ENCODE measurements at places on chromosomes 6 and 20.
A peak's percentile ranks its signal among the peaks of the same experiment; 100 is the strongest.

DNA sequence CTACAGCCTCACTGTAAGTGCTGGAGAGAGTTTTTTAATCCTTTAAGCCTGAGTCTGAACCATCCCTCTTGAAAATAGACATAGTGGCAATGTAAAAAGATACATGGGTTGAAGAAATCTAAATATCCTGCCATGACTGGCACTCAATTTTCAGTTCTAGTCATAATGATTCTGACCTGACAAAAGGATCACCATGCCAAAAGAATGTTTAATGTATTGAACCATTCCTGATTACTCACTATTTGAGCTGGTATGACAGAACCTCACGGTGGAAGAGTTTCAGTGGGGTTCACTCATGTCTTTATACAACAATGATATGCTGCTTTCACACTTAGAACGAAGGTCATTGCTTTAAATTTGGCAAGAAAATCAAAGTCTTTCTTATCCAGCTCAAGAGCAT, 93.4 kb downstream of the HIVEP2 start:
- no peak for DNase-seq

GRCh38 chr6:11346516-11346915, 114.0 kb upstream of the NEDD9 start:
- no peak for DNase-seq

GRCh38 chr20:1291191-1291741, 25.2 kb downstream of the SNPH start:
- DNase-seq, result no peak

- DNase-seq, result peak; percentile 11
Observed at GRCh38 chr6:25866011-25866410, 8.0 kb downstream of the SLC17A3 start.

DNA sequence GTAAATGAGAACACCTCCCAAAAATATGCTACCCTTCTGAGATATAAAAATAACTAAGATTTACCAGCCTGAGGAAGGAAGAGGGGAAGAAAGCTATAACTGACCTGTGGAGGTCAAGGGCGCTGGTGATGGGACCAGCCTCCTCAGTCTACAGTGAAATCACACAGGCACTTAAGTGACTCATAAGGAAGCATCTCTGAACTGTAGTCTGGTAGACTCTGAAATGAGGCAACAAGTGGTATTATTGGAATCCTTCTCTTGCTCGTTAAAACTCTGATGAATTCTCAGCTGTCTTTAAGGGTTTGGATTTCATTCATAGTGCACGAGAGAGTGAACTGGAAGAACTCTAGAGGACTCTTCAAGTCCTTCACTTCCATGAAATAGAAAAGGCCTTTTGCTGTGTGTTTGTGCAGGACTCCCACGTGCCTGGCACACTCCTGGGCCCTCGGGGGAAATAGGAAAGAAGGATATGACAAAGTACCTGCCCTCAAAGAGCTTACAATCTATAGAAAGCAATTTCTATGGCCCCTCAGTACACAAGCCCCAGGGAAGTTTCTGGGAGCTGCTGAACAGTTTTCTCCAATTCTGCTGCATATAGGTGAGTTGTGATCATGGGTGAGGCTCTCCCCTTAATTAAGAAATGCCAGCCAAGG, 231.8 kb upstream of the RREB1 start:
- DNase-seq, result no peak

DNA sequence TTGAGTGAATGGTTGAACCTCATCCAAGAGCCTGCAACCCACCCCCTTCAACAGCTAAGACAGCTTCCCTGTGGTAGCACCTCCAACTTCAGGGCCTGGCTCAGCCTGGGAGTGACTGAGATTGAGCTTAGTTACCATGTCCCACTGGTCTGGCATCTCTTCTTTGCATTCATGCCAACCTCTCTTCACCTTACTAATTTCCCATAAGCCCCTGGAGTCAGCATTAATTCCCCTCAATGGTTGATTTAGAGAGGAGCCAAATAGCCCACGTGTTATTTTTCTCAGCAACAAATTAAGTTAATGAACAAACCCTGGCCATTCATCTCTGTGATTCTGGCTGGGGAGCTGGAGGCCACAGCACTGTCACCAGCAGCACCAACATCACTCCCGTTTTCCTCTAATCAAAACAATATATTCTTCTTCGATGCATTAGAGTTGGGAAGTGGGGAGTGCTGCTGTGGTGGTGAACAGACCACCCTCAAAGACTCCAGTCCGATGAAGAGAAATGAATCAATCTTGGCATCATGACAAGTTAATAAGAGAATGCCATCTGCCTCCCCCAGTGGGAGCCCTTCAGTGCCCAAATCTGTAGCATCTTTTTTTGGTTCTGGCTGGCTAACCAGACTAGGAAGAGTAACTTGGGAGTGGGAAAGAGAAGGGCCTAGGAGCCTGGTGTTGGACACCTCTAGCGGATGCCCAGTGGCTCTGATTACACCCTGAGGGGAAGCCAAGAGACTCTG, 316.9 kb upstream of the RNF24 start:
- no peak for DNase-seq

DNA sequence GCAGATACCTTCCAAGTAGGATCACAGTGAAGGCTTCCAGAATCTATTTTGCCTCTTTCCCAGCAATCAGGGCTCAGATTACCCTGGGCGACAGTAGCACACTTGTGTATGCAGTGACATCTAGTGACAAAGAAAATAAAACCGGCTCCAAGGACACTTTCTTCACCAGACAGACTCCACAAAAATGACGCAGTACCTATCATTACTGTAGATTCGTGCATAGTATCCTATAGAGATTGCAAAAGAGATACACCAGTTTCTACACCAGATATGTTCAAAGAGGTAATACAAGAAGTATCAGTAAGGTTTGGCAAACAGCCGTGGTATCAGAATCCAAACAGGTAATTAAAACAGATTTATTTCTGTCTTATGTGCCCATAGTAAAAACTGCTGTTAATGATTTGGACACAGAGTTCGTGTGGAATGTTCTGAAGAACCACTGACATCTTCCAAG, 600.4 kb upstream of the JAG1 start:
- DNase-seq, result no peak

DNA sequence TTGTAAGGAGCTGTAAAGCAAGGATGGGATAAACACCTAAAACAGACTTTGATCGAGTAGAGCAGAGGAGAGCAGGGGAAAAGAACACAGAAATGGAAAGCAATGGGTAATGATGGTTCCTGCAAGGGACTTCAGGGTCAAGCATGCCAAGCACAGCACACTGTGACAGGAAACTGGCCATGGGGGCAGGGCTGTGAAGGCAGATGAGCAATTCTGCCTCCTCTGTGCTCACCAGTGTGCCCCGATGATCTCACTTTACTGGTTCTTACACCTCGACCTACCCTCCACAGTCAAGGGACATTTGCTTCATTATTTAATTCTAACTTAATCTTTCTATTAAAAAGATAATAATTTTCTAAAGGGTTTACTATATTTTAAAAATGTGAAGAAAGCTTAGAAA, 21.6 kb upstream of the MYB start:
- DNase-seq, result no peak

GRCh38 chr6:109877028-109878004, 100.8 kb upstream of the GPR6 start:
- DNase-seq, result no peak

DNA sequence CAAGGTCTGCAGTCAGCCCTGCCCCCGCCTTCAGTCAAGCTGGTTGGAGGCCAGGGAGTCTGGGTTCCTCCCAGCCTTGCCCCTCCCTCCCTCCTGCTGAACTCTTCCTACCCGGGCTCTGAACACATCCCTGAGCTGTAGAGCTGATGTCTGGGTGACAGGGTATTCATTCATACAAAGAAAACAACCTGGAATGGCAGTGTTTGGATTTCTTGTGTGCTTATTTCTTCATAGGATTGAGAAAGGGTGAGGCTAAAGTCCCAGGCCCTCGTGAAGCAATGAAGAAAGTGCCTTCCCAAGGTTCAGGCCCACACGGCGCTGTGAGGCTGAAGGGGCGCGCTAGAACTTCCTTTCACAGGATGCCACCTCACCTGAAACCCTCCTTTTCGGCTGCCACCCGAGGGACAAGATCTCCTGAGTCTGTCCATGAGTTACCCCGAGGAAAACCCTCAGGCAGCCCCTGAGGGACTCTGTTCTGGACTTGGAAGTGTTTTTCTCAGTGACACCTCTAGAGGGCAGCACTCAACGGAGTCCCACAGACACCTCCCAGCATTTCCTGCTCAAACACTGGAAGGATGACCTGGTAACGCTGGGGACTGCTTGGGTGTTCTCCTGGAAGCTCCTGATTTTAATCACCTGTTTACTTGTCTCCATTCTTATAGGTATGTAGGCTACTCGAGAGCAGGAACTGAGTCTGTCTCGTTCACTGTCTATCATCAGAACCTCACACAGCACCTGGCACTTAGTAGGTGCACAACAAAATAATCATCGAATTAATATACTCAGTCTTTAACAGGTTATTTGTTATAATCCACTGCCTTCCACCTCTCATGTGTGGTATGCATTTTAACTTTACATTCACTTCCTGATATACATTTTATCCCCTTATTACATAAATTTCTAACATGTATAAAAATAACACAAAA, 11.8 kb upstream of the GSTA1 start:
- DNase-seq, result no peak

DNA sequence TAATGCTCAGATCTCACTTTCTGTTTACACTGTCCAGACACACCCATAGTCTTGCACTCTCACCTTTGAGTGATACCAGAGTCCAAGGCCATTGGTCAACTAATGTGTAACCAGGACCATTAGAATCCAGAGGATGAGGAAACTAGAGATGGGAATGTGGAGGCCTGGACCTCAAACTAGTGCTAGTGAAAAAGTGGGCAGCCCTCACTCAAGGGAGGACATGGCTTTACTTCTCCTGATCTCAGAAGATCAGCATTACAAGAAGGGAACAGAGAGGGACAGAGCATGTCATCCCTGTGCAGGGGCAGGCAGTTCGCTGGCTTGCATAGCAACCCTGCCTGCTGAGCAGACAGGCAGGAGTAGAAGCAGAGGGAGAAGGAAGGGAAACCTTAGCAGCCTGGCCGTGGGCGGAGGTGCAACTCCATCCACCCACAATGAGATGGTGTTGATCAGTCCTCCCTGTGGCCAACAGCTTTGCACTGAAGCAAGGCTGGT, 22.6 kb upstream of the XRN2 start:
- DNase-seq, result no peak

DNA sequence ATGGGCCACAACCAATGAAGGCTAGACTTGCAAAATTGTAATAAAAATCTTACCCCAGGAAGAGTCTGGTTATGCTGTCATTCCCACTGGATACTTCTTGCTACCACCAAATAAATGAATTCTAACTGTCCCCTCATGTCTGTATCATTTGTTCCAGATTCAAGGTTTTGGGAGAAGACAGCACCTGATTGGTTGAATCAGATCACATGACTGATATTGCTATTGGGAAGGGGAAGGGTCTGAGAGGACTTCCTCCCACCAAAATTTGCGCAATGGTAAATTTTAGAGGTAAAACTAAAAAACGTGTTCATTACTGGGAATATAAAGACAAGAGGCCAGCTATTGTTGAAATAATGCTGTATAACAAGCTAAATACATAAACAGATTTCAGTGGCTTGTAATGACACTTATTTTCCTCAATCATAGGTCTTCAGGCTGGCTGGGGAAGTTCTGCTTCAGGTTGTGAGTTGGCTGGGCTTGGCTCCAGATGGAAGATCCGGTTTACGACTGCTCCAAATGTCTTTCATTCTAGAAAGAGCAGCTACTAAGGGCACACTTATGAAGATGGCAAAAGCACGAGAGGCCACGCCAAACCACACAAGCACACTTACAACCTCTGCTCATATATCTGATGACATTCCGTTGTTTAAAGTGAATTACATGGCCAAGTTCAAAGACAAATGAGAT, 27.1 kb upstream of the TASP1 start:
- DNase-seq, result no peak

GRCh38 chr6:58290177-58290576, 972.7 kb downstream of the PRIM2 start:
- DNase-seq, result no peak

GRCh38 chr6:76466286-76466685, 393.8 kb upstream of the IMPG1 start:
- DNase-seq, result no peak

GRCh38 chr6:99014061-99014460, 66.3 kb upstream of the FBXL4 start:
- DNase-seq, result no peak

- DNase-seq, result peak; percentile 24
Observed at GRCh38 chr6:26501482-26501986, 1.4 kb downstream of the BTN1A1 start.

DNA sequence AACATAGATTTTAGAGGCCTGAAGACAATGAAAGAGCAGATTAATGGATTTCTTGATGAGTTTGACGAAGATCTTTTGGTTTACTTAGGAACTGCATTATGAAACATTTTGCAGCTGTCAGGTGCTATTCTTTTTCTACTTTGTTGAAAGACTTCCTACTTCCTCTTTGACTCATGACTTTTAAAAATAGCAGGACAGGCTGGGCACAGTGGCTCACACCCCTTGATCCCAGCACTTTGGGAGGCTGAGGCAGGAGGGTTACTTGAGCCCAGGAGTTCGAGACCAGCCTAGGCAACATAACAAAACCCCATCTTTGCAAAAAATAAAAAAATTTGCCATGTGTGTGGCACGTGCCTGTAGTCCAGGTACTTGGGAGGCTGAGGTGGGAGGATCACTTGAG, 52.0 kb downstream of the ITCH start:
- no peak for DNase-seq

GRCh38 chr6:33757113-33757512, 10.4 kb upstream of the IP6K3 start:
- DNase-seq, result no peak

GRCh38 chr6:111646942-111647341, 41.3 kb upstream of the TRAF3IP2 start:
- no peak for DNase-seq

DNA sequence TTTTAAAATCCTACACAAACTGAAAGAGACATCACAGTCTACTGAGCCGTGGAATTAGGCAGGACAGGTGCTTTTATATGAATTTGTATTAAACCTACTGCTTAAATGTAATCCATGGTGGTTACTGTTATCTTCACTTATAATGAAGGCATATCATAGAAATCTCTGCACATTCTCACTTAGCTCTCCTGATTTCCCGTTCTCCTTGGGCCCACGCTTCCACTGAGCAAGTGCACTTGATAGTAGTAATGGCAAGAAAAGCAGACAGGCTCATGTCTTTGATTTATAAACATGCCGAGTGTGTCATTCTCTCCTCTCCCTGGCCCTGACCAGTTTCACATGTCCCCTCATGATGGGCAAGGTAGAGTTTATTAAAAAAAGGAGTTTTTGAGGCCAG, 186.3 kb downstream of the HIVEP2 start:
- DNase-seq, result no peak

- DNase-seq, result no peak
Observed at GRCh38 chr6:82988930-82989351, 76.7 kb downstream of the UBE3D start.

GRCh38 chr20:56431471-56431870, 19.4 kb downstream of the CASS4 start:
- no peak for DNase-seq

- no peak for DNase-seq
Observed at GRCh38 chr6:76694795-76695194, 622.3 kb upstream of the IMPG1 start.

Measured in T-helper 2 cell (primary cell).